ENCODE measurements at places on chromosomes 3 and 15. TPM values are rescaled to one million over a fixed set of nuclear protein-coding genes. Genes with fewer than 3 reads are reported as not detected.
A peak's percentile ranks its signal among the peaks of the same experiment; 100 is the strongest.

DNA sequence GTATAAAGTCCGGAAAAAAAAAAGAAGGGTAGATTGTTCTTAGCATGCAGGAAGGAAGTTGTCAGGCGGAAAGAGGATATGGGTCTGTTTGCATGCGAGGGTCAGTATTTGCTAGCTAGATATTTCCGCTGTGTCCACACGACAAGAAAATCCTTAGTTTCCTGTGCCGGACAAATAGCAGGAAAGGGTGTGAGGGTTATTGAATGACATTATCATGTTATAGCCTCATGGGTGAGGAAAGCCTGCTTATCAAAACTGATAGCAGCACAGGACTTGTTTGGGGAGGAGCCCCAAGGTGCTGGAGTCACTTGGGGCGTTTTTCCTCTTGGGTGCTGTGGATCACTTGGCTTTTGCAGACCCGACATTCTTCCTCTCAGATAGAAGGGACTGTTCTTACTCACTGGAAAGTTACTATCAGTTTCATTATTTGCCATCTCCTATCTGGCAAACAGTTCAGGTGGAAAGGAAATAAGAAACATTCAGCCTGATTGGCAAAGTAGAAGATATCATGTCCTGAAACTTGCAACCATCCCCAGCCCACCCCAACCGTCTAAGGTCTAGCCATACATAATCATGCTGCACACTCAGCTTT, 127.2 kb upstream of the DPH6 start:
- DNase-seq = peak; percentile 91

LPP gene
- total RNA-seq = 35.4 TPM

PATL2 gene
- 0.13 TPM for total RNA-seq

DNA sequence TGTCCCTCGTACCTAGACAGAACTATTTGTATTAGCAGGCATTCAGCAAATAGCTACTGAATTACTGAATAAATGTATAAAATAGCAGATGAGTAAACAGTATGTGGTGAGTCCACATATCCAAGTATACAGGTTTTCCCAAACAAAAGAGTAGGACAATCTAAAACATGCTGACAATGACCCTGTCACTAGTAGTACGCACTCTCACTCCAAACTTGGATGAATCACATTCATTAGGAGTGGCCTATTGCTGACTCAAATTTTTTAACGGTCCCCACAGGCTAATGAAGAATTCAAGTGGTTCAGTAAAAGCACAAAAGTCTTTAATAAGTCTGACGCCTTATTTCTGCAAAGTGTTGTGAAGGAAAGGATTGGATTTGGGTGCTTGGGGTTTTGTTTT, 449.3 kb upstream of the THBS1 start:
- DNase-seq = no peak

- DNase-seq = peak; percentile 24
Measured at GRCh38 chr3:52456169-52456799, 880 bp downstream of the NISCH start.

GRCh38 chr3:16940769-16941700, 56.3 kb downstream of the PLCL2 start:
- DNase-seq = no peak

DNA sequence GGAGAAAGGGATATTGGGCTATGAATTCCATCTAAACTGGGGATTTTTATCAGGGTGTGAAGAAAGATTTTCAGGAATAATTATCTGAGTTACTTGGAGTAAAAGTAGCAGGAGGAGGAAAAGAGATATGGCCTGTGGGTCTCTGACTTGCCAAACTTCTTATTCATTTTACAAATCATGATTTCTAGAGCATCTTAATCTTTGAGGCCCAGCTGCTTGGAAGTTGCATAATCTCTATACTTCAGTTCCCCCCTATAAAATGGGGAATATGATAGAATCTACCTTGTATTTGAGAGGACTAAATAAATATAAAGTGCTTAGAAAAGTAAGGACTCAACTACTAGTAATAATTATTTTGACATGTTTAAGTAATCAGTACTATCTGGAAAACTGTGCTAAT, 11.0 kb upstream of the GABPB1 start:
- no peak for DNase-seq

COL6A5 gene
- total RNA-seq = not detected

- peak; percentile 12 for DNase-seq
Measured at GRCh38 chr3:182618085-182618732, 175.1 kb upstream of the ATP11B start.

TEX55 gene
- not detected for total RNA-seq

DNA sequence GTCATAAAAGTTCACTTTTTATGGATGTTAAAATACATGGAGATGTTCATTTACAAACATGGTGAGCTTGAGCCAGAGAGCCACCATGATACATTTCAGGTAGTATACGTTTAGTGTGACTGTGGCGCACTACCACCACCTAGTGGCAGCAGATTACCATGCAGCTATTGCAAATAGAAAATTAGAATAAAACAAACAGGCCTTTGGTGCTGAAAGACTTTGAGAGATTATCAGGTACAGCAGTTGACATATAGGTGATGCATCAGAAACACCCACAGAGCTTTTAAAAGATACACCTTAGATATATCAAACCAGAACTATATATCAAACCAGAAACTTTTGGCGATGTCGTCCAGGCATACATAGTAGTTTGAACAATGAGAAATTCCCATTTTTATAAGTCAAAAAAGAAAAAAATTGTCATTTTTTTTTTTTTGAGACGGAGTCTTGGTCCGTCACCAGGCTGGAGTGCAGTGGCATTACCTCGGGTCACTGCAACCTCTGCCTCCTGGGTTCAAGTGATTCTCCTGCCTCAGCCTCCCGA, 42.0 kb upstream of the ICE2 start:
- peak; percentile 66 for DNase-seq

PLCL2 gene
- 10.7 TPM for total RNA-seq

- DNase-seq = no peak
Measured at GRCh38 chr15:37877851-37878741, 56.3 kb upstream of the TMCO5A start.

- DNase-seq = no peak
Measured at GRCh38 chr15:96264801-96265515, 65.5 kb upstream of the NR2F2 start.

GRCh38 chr15:38024293-38025091, 90.1 kb downstream of the TMCO5A start:
- no peak for DNase-seq

DNA sequence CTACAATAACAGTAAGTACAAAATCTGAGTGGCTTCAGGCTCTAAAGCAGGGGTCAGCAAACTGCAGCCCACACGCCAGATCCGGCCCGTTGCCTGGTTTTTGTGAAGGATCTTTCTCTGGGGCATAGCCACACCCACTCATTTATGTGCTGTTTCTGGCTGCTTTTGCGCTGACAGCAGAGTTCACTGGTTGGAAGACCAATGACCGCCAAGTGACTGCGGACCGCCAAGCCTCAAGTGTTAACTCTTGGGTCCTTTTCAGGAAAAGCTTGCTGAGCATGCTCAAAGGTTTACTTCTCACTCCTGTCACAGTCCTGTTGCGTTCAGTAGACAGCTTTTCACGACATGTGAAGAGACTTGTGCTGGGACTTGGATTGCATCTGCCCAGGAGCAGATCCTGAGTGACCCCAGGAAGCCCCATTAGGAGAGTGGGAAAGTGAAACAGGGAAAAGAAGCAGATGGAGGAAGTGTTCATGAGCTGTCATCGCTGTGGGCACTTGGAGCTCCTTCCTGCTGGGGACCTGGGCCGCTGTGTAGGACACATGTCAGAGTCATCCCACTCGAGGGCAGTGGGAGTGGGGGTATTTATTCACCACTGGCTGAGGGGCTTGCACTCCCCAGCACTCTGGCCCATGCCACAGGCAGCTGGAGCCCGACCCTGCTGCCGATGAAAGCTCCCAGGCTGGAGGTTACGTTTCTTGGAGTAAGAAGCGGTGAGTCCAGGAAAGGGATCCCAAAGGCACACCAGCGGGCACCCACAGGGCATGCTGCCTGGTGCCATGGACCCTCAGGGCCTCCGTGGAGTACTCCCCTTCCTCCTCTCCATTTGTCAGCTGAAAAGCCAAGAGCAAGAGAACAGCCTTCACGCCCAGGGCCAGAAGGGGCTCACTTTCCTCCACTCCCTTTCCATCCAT, 249.1 kb downstream of the PLCL2 start:
- no peak for DNase-seq

GRCh38 chr3:106242781-106243180, 374.0 kb upstream of the CBLB start:
- no peak for DNase-seq

GRCh38 chr15:54029081-54029480, 50.8 kb downstream of the UNC13C start:
- DNase-seq = no peak

SSUH2 gene
- 0.51 TPM for total RNA-seq

- no peak for DNase-seq
Measured at GRCh38 chr15:37372064-37372463, 271.7 kb upstream of the MEIS2 start.

GRCh38 chr15:85139391-85139790, 157.7 kb downstream of the PDE8A start:
- no peak for DNase-seq

DNA sequence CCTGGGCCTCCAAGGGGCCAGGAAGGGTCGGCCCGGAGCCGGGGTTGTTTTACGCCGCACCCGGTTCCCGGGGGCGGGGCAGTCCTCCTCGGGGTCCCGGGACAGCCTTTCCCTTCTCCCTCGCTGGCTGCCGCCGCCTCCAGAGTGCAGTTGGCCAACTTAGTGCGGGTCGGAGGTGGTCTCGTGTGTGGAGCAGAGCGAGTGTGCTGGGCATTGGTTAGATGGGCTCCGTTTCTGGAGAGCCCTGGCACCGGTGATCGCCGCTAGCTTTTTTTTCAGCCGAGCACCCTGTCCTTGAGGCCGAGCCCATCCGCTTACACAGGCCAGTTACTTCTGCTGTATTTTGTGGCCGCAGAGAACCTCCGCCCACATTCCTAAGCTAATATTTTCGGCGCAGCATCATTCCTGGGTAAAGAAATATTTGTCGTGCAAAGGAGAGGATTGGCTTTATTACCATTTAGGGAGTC, 585 bp downstream of the KIF23 start:
- DNase-seq = peak; percentile 14
